ENCODE measurements at places on chromosomes 5 and 9.

GRCh38 chr5:112707187-112708102 lies 30.2 kb upstream of the APC start:
- peak; percentile 98 for DNase-seq

GRCh38 chr5:154410008-154410407 lies 35.8 kb upstream of the SAP30L start:
- no peak for DNase-seq

GRCh38 chr5:93587597-93588351 lies 4.8 kb downstream of the NR2F1 start:
- DNase-seq, result no peak

DNA sequence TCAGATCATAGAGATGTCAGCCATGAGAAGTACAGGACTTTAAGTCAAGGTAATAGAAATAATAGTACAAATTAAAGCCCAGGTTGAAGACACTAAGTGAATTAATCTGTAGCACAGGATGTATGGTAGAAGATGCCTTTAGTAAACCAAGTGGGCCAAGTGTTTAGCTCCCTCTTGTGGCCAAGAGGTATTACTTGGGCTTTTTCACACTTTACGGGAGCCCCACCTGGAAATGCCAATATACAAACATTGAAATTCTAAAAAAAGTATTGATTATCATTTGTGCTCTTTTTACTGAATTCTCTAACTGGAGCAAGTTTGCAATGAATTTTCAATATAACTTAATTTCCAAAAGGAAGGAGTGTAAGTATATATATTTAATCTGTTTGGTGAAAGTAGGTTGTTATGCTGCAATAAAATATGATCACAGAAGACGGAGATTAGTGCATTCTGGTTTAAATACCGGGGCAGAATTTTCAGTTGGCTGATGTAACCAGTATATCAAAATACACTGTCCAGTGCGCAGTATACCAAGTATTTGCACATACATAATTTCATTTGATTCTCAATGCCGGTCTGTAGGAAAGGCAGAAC lies 84.7 kb downstream of the PARP8 start:
- DNase-seq, result peak; percentile 62

DNA sequence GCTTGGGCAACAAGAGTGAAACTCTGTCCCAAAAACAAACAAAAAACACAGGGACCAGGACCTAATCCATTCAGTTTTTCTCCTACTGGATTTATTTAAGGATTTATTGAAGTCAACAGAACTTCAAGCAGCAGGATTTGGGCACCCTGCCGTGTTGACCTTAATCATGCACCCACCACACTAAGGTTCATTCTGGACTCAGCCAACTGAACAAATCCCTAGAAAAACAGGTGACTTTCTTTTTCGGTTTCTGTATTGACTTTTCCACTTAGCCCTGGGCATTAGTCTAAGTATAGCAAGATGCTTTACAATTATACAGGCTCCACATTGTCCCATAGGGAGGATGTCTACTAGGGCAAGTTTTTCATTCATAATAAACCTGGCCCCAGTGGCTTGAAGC lies 30.0 kb downstream of the ZNF131 start:
- DNase-seq, result no peak

- no peak for DNase-seq
Measured at GRCh38 chr9:87421734-87422133, 75.9 kb upstream of the DAPK1 start.

GRCh38 chr5:172564188-172564587 lies 76.9 kb upstream of the NEURL1B start:
- no peak for DNase-seq

Measured in fibroblast of villous mesenchyme (primary cell).